Fibroblast of lung (primary cell): ENCODE measurements at places on chromosomes 13 and 19. TPM values are rescaled to one million over a fixed set of nuclear protein-coding genes. Genes with fewer than 3 reads are reported as not detected.
A peak's percentile ranks its signal among the peaks of the same experiment; 100 is the strongest.

DNA sequence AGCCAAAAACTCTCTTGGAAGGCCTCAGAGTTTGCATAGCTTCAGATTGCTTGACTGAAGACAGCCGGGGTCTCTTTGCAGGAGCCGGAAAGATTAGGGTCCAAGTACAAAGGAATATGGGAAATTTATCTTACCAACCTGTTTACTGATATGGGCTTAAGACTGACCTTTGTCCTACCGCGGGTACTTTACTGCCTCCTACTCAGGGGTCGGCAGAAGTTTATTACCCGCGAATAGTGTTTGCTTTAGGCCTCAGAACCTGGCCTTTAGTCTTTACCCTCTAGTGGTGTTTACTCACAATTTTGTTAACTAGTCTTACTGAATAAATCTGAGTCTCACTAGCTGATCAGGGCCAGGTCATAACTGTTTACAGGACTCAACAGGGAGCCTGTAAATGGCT is 765.4 kb upstream of the SPRY2 start:
- DNase-seq: no peak

DNA sequence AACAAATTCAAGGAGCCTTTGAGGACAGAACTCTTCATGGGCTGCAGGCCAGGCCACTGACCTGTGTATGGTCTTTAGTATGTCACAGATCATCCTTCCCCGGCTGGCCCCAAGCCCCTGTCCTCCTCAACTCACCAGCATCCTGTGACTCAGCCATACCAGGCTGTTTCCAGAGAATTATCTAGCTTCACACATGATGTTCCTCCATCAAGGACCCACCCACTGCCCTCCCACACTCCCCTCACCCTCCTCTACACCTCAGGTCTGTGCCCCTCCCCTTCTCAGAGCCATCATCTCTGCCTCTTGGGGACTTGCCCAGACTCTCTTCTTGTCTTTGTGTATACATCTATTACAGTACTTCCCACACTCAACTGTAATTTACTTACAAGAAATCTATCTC is 14.7 kb downstream of the DCT start:
- DNase-seq: peak; percentile 8

- DNase-seq: no peak
These were observed 442.2 kb upstream of the KLF12 start for GRCh38 chr13:74576420-74576819.

CACNA1A gene
- 1.8 and 9.7 TPM in 2 replicates for total RNA-seq

DNA sequence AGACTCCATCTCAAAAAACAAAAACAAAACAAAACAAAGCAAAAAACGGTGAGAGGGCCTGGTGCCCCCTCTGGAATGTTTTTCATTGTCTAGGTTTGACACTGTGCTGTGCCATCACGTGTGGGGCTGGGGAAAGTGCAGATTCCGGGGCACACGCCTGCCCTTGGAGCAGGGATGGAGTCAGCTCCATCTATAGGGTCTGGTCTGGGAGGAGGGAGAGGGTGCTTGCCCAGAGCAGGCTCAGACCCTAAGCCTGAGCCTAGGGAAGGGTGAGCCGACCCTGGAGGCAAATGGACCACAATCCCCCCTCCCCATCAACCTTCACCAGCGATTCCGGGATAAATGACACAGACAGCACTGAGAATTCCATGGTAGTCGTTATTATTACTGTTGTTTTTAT is 10.9 kb upstream of the ZBTB32 start:
- DNase-seq: no peak

GRCh38 chr19:1756264-1756663 is 3.0 kb downstream of the ONECUT3 start:
- DNase-seq: no peak

ZNF878 gene
- total RNA-seq: under 0.01 TPM in 1 of 2 replicates, not detected in the other

PROZ gene
- not detected in 2 replicates for total RNA-seq

ADGRE2 gene
- under 0.01 TPM in 2 replicates for total RNA-seq

UBE2S gene
- total RNA-seq: 37.5 and 41.0 TPM in 2 replicates

GRCh38 chr19:10566658-10567410 is 1.0 kb upstream of the KRI1 start:
- no peak for DNase-seq

TINCR gene
- under 0.01 and 0.17 TPM in 2 replicates for total RNA-seq

GRCh38 chr19:38455031-38455430 is 21.5 kb downstream of the RYR1 start:
- peak; percentile 15 for DNase-seq

SLC5A5 gene
- not detected in 2 replicates for total RNA-seq

GRCh38 chr19:45293682-45294081 is 29.0 kb downstream of the CKM start:
- DNase-seq: no peak

UHRF1 gene
- total RNA-seq: 4.9 and 11.6 TPM in 2 replicates

DNA sequence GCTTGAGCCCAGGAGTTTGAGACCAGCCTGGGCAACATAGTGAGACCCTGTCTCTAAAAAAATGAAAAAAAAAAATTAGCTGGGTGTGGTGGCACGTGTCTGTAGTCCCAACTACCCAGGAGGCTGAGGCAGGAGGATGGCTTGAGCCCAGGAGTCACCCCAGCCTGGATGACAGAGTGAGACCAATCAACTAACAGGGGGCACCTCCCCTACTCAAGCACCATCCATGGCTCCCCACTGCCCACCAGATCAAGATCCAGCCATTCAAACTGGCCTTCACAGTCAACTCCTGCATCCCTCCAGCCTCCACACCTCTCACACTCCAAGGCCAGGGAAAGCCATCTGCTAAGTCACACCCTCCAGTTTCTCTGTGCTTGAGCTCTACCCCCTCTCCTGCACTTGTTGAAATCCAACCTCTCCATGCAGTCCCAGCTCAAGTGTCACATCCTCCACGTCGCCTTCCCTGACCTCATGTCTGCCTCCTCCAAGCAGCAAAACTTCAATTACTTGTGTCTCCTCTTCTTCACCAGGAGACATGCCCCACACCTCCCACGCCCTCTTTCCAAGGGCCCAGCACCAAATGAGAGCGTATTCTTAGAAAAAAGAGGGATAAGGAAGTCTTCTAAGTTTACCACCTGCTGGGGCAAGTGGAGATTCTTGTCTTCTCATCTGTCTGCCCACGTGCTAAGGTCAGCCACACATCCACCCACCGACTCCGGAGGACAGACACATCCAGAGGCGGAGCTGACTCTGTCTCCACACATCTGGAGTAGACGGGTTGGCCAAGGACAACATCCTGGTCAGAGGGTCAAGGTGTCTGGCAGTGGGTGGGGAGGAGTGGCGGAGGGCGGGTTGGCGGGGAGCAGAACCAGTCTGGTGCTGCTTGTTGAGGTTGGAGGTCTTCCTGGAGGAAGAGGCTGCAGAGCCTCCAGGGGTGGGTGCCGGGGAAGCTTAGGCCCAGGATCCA is 974 bp upstream of the CYP4F22 start:
- no peak for DNase-seq

ERICH6B gene
- total RNA-seq: not detected in 2 replicates

GRCh38 chr19:50333737-50334617 is 4.8 kb upstream of the KCNC3 start:
- no peak for DNase-seq

- peak; percentile 71 for DNase-seq
These were observed at the start of gene ZNF667 for GRCh38 chr19:56476651-56477428. ZNF667 (minus strand) TSS chr19:56477345; CDS start chr19:56462370, 14,975 bp downstream.
